ENCODE measurements at places on chromosomes 3 and 15. TPM values are rescaled to one million over a fixed set of nuclear protein-coding genes. Genes with fewer than 3 reads are reported as not detected.
A peak's percentile ranks its signal among the peaks of the same experiment; 100 is the strongest.

GRCh38 chr3:48429960-48430707 lies at the start of gene PLXNB1:
TSS of gene PLXNB1 (minus strand) at chr3:48430086. CDS start at chr3:48424611, 5,475 bp downstream.
- peak; percentile 73 for DNase-seq

- DNase-seq: no peak
Observed at GRCh38 chr15:63986751-63987341, 59.4 kb downstream of the DAPK2 start.

RPP14 gene
- 8.1 TPM for total RNA-seq

DNA sequence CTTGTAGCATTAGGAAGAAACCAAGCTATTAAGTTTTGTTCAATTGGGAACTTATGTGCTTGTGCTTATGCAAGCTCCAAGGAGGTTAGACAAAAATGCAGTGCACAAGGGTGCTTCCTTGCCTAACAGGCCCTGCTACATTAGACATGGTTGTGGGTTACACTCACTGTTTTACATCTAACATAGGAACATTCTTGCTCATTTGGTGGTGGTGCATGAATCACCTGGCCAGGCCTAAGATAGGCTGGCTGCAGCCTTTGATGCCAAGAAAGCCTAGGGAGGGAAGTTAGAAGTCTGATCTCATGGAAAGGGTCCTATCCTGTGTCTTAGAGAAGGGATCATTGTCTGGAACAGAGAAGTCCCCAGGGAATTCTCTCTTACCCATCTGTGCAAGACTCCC lies 43.5 kb downstream of the CA12 start:
- no peak for DNase-seq

DNA sequence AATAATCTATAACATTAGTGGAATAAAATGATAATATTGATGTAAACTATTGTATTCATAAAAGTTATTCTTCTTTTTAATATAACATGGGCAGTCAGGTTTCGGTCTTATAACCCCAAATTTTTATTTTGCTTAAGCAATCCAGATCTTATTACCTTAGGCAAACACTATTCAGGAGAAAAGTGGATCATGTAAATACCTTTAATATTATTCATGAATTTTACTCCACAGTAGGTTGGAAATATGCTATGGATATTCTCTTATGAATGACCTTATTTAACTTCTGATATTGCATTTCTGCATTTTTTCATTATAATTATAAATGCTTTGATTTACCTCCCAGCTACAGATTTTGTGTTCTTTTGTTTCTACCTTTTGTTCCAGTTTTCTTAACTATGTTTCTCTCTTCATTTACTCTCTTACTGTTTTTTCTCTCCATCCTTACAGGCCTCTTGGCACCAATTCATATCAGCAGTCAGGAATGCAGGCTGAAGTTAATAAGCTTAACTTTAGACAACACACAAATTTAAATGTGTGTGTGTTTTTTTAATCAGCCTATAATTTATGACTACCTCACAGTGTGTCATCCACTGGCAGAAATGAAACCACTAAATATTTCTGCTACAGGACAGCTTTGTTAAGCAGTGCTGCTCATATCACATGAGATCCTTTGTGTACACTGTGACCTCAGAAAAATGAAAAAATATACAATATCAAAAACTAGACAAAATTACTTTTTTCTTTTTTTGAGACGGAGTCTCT lies 111.0 kb downstream of the NSUN3 start:
- no peak for DNase-seq

DNA sequence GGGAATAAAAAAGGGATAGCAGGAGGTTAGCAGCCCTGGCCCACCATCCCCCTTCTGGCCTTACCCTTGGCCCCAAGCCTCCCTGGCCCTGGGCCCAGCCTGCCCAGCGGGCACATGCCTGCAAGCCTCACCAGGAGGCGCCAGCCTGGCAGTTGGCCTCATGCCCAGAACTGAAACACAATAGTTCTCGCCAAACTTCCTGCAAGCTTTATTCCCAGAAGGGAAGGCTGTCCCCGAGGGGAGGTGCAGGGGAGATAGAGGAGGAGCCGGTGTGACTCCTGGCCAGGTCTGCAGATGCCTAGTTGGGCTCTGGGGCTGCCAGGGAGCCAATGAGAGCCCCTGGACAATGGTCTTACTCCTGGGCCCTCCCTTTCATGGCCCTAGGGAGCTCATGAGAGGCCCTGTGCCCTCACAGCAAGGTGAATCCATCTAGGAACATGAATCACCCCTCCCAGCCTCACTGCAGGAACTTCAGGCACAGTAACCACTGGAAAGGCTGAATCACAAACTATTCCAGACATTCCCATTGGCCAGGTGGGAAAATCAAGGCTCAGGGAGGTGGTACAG lies 4.0 kb downstream of the CCDC33 start:
- peak; percentile 32 for DNase-seq

DNA sequence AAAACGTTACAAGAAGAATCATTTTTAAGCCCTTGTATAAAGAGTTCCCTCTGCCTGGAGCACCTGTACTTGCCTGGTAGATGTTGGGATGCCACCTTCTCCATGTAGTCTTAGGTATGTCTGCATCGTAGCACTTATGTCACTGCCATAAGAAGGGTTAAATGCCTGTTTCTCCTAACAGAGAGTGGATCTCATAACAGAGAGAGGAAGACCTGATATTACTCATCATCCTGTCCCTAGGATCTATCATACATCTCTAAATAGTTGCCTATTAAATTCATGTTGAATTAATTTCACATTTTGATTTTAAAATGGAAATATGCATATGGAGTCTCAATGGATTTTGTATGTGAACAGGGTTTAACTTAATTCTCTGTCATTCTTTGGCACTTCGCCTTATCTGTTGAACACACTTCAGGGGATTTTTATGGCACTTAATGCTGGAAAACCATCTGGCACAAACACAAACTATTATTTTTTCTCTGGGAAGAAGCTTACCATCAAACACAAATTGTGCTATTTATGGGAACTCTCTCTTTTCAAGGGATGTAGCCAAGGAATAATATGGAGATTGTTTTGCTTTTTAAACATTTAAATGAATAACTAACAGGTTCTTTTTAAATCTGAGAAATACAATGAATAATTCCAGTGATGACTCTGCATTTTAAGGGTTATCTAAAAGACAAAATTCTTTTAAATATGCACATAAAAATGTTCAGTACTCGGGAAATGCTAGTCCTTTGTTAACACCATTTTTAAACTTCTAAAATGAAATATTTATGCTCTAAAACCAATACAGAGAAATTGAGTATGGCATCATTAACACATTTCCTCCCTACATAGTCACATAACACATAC lies 230.7 kb downstream of the ZNF385D start:
- DNase-seq: no peak

DNA sequence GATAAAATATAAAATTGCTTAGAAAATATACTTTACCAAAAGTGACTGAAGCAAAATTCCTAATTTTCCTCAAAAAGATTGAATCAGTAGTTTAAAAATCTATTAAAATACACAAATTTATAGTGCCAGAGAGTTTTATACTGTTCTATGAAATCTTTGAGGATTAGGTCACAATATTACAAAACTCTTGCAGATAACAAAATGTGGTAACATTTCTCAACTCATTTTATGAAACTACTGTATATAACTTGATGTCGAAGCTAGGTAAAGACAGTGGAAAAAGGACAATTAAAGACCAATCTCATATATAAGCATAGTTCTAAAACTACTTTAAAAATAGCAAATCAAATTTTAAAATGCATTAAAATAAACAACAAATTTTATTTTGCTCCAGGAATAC lies 15.9 kb downstream of the VEPH1 start:
- no peak for DNase-seq

DNA sequence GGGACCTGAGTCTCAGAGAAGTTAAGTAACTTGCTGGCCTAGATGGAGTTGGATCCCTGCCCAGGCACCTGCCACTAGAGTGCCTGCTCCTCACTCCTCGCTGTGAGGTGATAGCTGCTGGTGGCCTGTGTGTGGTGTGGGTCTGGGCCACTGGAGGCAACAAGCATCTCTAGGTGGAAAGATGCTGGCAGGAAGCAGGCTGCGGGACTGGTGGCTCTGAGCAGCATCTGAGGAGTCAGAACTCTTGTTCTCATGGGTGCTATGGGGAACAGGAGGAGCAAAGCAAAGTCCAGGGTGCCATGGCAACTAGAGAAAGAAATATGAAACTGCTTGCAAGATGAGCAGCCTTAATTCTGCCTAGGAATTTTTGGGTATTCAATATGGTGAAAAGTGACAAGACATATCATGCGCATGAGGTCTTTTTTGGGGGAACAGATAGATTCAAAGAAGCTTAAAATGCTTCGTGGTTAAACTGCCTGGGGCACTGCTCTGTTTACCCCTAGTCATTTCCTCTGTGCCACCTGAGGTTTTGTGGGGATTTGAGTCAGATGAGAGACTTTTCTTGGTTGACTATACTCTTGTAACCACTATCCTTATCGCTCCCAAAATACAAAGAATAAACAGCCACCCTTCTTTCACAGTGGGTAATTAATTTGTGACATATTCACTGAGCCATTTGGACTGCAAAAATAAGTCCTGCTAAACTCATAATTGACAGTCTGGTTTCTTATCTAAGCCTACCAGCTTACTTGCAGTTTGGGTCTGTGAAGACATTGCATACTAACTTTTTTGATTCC lies 50.3 kb downstream of the MED12L start:
- DNase-seq: no peak

- no peak for DNase-seq
Observed at GRCh38 chr15:81747026-81747425, 298.8 kb downstream of the MEX3B start.

DNA sequence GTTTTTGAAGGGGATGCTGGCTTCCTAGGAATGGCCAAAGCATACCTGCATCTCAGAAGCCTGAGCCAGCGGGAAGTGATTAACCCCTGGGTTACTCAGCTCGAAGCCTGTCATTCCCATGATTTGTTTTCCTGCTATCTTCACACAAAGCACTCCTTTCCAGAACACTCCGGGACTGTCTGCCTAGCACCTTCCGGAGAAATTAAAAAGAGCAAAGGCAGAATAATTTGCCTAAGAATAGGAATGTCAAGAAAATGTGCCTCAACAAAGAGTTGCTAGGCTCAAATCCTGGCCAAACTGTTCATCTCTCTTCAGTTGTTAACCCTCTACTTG lies 34.1 kb downstream of the TPM1 start:
- DNase-seq: no peak

GRCh38 chr15:63586790-63587189 lies 10.4 kb upstream of the FBXL22 start:
- DNase-seq: no peak

FANCD2OS gene
- total RNA-seq: not detected

MKRN2 gene
- total RNA-seq: 29.3 TPM

DZIP1L gene
- total RNA-seq: 38.7 TPM

DNA sequence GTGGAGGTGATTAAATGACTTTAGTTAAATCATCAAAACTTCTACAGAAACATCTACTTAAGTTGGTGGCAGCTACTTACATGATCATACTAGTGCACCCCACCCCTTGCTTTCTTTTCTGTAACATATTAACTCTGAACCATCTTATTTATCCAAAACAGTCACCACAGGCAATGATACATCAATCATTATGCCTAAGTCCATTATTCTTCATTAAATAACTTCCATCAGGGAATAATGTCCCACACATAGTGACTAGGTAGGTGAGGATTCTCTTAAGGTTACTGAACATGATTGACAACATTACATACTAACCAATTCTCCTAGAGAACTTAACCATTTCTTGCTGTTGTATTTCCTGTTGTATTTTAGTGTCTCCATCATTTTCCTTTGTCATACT lies 210.2 kb downstream of the NR1D2 start:
- no peak for DNase-seq

- no peak for DNase-seq
Observed at GRCh38 chr3:194773771-194774455, 88.2 kb downstream of the FAM43A start.

- no peak for DNase-seq
Observed at GRCh38 chr3:195189821-195190220, 81.1 kb downstream of the XXYLT1 start.

Data from omental fat pad (tissue), 4 donors.